ENCODE measurements at places on chromosomes 16 and 17.

DNA sequence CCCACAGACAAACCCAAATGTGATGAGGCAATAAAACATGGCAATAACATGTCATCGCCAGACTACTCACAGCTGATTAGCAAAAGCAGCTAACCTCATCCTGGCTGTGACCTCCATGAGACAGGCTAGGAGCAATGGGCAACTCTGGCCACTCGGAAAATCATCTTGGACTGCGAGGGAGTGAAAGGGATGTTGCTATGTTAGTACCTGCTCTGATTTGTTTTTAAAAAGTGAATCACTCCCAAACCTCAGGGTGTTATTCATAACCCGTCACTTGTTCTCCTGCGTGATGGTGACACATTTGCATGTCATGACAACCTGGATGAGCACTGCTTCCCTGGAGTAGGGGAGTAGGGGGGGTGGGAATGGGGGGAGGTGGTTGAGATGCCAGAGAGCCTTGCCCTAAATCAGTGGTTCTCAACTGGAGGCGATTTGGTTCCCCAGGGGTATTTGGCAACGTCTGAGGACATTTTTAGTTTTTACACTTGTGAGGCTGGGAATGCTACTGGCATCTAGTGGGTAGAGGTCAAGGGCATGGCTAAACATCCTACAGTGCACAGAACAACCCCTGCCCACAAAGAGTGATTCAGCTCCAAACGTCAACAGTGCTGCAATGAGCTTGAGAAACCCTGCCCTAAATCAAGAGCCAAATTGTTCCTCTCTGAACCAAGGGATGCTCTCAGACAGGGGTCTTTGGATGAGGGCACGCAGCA is 241.7 kb downstream of the SOX9 start:
- DNase-seq = no peak

DNA sequence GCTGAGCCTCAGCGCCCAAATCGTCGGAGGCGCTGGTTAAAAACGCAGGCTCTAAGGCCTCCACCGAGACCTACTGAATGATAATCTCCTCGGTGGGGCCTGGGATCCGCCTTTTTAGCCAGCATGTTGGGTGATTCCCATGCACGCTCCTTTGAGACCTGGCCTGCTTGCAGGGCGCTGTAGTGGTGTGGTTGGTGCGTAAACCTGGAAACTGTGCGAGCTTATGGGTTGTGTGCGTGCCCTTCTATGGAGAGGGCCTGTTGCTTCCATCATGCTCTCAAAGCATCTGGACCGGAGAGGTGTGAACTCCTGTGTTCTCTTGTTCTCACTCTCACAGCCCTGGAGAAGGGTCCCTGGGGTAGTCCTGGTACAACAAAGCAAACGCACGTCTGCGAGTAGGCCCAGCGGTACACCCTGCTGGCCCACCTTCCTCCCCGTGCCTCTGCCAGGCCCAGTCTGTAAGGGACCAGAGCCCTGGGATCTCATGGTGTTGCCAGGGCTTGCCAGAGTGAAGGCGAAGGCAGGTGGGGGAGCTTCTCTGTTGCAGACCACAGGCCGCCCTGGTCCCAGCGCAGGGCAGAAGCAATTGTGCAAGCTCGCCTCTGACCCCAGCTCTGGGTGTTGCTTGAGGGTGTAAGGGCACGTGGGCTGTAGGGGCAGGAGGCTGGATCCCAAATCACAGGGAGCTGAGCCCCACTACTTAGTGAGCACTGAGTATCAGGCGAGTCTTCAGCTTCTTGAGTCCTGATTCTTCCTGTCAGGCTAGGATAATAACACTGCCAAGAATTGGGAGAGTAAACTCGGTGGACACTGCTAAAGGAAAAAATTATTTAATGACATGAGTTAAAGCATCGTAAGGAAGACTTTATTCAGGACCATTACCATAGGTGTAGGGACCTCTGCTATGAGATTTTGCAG is 879 bp upstream of the LRRC75A start:
- DNase-seq = no peak

DNA sequence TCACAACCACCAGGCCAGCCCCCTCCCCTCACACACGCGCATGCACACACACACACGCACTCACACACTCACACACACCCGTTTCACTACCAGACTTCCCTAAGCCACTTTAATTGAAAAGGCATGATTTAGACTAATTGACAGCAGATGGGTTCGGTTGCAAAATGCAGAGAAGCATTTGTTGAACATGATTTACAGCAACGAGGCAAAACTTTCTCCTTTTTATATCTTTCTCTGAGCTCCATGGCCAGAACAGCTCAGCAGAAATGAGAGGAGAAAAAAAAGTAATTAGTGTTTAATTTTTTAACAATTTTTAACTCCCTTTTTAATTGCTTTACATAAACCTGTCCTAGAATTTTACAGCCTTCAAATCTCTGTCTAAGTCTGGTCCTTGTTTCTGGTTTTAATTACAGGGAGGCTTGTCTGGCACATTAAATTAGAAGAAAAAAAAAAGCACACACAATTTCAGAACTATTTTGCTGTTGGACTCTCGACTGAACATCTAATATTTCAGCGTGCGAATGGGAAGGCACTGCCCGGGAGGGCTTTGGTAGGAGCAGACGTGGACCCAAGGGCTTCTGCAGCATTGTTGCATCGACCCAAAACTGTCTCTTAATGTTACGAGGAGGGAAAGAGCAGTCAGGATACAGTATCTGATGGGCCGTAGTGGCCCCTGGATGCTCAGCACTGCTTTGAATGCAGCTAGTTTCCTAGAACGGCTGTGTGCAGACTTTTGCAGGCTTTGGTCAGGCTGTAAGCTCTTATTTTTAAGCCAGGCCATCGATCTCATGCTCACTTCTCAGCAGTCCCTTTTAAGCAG is 255.9 kb downstream of the SOX9 start:
- DNase-seq = no peak

DNA sequence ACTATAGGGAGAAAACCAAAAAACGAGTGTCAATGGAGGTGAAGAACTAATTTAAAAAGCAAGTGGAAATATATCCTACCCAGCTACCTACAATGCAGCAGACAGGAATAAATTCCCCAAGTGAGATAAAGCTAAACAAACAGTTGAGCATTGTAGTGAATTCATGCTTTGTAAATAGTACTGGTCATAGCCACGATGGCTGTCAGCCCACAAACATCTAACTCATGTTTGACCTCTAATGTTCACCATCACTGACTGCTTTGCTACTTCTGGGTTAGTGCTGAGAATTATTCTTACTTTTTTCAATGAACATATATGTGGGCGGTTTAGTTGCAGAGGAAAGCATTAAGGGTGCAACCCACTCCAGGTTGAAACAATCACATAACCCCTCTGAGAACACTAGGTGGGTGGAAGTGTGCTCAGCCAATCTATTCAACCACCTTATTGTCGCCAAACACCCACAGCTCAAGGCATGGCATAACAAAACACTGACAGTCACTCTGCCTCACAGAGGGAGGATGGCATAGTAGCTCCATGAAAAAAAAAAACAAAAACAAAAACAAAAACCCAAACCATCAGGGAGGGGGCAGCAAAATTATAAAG is 264.1 kb downstream of the ZFHX3 start:
- DNase-seq = no peak

DNA sequence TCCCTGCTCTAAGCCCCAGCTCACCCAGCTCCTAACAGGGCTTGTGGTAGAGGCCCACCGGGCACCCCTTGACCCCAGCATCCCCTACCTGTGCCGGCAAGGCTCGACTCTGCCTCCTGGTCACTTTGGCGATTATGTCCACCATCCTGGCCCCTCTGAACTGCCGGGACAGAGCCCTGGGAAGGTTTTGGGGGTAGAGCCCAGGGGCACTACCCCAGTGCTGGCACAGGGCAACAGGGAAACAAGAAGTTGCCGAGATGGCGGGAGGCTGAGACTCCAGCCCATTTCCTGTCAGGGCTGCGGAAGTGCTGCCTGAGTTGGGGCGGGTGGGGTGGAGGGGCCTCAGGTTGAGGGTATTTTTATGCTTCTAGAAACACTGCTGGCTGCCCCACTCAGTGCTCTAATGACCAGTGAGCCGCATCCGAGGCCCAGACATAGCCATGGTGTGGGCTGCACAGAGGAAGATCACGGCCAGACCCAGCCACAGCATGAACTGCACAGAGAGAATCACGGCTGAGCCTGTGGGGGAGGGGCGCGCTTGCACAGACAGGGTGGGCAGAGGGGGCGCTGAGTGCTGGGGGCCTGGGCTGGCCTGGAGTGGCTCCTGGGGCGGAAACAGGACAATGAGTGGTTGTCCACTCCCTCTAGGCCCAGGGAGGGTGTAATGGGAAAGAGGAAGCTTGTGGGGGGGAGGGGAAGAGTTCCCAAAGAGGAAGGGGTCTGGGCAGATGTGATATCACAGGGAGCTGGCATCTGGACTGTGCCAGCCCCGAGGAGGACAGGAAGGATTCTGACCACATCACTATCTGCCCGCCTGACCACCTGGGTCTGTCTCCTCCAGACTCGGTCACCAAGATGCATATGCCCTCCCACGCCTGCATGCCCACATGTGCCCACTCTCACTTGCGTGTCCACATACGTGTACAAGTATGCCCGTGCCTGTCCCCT is 22.3 kb downstream of the ARHGAP27 start:
- DNase-seq = peak; percentile 24

DNA sequence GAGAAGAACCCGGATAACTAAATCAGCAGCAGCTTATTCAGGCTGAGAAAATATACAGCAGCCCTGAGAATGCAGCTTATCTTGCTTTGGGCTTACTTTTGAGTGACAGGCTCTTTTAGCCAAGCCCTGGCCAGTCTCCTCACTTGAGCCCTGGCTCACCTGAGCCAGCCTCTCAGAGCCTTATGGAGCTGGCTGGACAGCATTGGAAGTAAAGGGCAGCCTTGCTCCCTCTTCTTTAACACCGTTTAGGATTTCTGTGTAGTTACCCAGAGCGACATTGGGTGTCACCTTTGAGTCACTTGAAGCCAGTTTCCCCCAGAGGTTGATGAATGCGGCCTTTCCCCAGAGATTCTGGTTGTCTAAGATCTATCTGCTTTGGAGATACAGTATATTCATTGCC is 7.7 kb upstream of the NPIPB2 start:
- DNase-seq = no peak

DNA sequence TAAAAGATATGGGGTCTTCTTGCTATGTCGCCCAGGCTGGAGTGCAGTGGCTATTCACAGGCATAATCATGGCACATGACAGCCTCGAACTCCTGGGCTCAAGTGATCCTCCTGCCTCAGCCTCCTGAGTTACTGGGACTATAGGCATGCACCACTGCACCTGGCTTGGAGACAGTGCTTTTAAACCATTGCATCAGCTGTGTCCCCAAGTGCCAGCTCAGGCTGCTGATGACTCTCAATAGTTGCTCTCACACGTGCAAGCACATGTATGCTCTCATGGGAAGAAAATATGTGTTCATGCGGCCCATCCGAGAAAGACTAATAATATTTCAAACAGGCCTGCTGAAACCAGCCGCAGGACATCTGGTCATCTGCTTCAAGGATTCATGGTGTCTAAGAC is 8.8 kb downstream of the CCL16 start:
- no peak for DNase-seq

DNA sequence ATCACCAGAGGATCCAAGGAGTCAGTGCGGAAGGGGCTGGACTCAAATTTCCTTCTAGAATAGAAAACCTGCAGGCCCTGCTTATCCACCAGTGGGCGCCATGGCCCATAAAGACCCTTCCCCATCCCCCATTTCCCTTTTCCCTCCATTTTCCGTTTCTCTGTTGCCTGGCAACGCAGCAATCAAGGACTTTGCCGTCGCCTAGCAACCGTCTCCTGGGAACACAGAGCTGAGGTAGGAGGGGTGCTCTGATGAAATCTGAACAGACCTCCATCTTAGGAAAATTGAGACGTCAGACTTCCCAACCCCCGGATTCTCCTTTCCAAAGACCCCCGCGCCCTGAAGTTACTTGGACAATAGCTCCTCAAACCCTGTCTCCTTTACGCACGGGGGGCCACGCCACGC is 5.7 kb downstream of the DLG4 start:
- DNase-seq = no peak

GRCh38 chr16:77683397-77684180 is 38.7 kb upstream of the NUDT7 start:
- DNase-seq = no peak

GRCh38 chr17:8489841-8490240 is 54.2 kb downstream of the NDEL1 start:
- DNase-seq = no peak

DNA sequence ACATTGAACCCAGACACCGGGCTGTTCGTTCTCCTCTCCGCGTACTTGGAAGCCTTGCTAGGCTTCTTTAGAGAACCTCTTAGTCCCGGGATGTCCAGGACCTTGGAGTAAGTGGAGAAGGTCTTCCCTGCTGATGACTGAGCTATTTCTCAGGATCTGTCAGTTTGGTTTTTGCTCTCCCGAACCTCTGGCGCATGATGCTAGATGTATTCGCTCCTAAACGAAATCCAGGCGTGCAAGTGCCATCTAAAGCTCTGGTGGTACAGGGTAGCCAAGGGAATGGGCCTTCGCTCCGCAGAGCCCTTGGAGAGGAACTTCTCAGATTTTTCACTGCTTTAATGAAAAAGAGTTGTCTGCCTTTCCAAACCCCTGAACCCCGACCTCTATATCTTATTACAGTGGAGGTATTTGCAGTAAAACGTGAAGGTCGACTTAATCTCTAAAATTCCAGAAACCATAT is 547 bp downstream of the VMP1 start:
- no peak for DNase-seq
